Stimulated activated CD8-positive, alpha-beta memory T cell treated with anti-CD3 and anti-CD28 coated beads, Interleukin-7, amount 100 ng/mL, for 1 hour (primary cell): ENCODE measurements at places on chromosomes 16 and 17.

DNA sequence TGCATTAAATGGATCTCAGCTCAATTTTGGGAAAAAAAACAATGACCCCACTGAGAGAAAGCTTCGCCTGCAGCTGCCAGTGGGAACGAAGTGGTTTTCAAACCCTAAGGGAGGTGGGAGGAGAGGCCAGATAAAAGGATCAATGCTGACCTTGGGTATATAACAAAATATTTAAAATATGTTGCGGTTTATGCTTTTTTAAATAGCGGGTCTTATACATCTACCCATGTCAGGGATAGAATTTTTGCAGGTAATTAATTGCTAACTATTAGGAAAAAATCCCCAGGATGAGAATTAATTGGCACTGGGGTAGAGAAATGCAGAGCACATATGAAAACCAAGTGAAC, 10.9 kb upstream of the FOXF1 start:
- DNase-seq = no peak

DNA sequence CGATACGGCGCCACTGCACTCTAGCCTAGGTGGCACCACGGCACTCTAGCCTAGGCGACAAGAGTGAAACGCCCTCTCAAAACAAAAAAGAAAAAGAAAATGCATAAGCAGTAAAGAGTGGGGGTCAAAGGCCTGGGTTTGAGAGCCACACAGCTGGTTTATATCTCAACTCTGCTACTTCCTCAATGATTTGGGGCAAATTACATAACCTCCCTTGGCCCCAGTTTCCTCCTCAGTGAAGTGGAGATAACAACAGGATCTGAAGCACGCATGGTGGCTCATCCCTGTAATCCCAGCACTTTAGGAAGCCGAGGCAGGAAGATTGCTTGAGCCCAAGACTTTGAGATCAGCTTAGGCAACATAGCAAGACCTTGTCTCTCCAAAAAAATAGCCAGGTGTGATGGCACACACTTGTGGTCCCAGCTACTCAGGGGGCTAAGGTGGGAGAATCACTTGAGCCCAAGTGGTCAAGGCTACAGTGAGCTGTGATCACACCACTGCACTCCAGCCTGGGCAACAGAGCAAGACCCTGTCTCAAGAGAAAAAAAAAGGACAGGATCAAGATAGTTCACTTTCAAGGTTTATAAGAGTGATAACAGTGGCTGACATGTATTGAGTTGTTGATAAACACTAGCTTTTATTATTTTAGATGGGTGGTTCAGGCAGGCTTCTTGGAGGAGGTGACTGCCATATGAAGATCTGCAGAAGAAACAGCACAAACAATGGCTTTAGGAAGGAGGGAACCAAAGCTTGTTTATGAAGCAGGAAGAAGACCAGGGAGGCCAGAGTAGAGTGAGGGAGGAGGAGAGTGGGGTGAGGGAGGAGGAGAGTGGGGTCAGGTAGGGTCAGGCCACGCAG, 8.5 kb upstream of the COG1 start:
- DNase-seq = no peak

GRCh38 chr17:71503710-71504465, 616.9 kb upstream of the SOX9 start:
- no peak for DNase-seq

DNA sequence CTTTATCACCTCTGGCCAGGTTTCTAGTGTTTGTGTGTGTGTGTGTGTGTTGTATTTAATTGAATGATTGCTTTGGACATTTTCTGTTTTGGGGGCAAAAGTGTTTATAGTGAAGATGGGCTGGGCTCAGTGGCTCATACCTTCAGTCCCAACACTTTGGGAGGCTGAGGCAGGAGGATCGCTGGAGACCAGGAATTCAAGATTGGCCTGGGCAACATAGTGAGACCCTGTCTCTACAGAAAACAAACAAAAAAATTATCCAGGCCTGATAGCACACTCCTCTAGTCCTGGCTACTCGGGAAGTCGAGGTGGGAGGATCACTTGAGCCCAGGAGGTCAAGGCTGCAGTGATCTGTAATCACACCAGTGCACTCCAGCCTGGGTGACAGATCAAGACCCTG, 37.5 kb downstream of the RPA1 start:
- no peak for DNase-seq

GRCh38 chr17:16446338-16446983, 31.1 kb downstream of the TRPV2 start:
- DNase-seq = no peak

DNA sequence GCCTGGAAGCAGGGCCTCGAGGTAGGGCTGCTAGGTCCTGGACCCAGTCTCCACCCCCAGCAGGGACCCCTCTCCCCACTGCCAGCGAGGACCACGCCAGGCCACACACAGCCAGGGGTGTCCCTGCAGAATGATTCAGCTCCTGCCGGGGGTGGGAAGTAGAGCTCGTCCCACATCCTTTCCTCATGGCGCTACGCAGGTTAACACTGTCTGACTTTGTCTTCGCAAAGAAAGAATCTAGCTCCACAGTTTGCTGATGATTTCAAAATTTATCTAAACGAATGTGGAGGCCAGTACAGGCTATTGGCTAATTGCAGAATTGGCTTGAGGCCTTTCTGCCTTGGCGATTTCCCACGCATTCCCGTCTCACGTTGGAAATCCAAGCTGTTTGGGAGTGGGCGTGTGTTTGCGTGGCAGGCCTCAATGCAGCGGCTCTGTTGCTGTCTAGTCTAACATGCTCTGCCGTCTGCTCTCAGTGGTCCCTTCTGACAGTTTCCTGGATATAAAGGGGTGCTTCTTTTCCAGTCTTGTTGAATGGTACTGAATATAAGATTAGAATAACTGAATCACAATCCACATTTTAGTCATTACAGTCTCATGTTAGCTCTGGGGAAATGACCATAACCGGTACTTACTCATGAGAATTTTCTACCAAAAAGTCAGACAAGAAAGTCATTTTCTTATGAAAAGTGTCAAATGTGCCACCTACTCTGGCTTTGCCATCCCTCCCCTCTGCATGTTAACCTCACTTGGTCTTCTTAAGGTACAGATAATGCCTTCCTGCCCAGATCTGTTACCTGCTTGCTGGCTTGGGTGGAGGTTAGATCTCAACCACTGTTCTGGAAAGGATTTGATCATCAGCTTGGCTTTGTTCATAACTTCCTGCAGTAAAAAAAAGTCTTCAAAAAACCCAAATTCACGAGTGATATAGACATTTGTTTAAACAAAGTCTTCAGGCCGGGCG, 252.4 kb downstream of the NTN1 start:
- no peak for DNase-seq

DNA sequence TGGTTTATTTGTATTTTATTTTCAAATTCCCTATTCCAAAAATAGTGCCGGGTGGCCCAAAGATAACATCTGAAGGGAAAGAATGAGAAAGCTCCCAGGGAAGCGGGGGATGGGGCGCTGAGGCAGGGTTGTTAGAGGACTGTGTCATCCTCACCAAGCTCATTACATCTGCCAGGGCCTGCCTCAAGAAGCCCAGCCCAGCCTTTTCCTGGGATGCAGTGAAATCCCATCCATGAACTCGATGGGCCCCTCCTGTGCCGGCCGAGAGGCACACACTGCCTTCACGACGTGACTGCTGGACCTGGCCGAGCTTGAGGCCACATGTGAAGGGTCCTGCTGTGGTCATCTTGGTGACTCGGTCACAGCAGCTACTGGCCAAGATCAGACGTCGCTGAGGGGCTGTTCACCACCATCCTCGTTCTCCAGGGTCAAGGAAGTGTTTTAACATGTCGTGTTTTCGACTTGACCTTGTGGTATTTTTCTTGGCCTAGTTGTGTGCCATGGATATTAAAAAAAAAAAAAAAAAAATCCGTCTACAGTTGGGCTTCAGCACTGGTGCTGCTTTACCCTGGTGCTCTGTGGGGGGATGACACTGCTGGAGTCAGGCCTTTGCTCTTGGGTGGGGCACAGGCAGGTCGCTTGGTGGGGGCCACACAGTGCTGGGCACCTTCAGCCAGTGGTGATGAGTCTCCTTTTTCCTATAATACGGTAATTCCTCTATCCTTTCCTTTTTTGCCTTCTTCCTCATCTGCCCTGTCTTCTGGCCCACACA, 4.9 kb downstream of the TIMM22 start:
- no peak for DNase-seq

DNA sequence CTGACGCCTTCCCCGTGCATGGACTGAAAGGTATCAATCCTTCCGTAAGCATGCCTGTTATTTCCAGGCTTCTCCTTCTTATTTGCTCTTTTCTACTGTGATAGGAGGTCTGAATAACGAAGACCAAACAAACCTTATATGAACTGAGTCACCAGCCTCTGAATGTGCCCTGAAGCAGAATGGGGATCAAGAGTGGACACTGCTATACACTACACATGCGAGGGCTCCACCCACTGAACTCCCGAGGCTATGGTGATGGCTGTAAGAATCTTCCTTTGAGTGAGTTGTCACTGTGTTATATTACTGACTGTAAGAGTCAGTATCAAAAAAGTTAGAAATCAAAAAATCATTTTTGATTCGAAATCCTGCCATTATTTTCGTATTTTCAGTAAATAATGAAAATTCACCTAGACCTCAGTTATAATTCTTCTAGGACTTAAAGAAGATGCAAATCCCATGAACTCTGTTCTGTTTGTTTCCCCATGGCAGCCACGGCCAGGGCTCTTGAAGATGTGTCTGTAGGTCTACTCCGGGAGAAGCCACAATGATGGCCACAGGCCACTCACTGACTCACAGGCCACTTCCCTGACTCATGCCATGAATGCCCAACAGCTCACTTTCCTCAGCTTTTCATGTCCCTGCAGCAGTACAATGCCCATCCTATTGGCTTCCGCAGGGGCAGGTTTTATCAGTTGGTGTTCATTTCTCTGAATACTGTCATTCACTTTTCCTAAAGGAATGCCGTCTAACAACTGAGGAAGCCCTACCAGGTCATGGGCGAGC, 54.7 kb downstream of the ZZEF1 start:
- DNase-seq = no peak
